Activated CD8-positive, alpha-beta memory T cell treated with anti-CD3 and anti-CD28 coated beads, Interleukin-2, amount 50 U/mL, for 48 hours (primary cell): ENCODE measurements at places on chromosomes 2 and 18.

- no peak for DNase-seq
Observed at GRCh38 chr2:46841621-46842020, 74.0 kb downstream of the MCFD2 start.

GRCh38 chr2:98927027-98927426, 9.0 kb downstream of the CRACDL start:
- no peak for DNase-seq

- DNase-seq, result no peak
Observed at GRCh38 chr2:8107621-8108378, 574.1 kb upstream of the ID2 start.

GRCh38 chr2:33008716-33009115, 62.0 kb downstream of the LTBP1 start:
- DNase-seq, result no peak

- DNase-seq, result no peak
Observed at GRCh38 chr2:202344178-202344577, 31.9 kb upstream of the BMPR2 start.

DNA sequence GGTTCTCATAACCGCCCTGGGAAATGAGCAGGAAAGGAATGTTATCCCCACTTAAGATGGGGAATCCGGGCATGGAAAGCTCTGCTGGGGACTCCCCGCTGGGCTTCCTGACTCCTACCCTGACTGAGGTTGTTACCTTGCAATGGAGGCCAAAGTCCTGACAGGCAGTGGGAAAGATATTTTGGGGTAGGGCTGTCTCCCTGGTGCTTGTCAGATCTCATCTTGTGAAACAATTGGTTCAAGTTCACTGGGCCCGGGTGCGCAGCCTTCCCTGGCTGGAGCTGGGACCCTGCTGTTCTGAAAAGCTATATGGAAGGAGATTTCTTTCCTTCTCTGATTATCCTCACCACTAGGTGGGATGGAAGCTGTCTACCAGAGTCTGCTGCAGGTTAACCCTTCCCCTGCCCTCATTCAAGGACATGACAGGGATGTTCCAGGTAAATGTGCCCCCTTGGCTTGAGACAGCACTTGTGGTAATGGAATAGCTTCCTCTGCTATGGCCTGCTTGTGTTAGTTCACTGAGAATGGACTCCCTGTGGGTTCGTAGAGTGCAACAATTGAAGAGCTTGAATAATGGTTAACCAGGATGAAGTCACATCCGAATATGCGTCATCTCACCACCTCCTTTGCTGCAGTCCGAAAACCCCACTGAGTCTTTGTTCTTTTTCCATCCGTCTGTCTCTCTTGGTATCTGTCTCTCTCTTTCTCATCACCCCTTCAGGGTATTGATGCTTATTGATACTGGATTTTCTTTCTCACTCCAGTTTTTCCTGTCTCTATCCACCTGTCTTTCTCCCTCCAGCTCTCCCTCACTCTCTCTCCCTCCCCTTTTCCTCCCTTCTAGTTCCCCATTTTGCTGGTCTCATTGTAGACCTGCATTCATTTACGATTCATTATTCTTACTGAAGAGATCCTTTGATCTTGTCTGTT, 67.8 kb upstream of the EPAS1 start:
- no peak for DNase-seq

- no peak for DNase-seq
Observed at GRCh38 chr2:156118753-156119416, 213.6 kb downstream of the NR4A2 start.

GRCh38 chr2:200640176-200640575, 54.4 kb downstream of the AOX1 start:
- DNase-seq, result no peak

DNA sequence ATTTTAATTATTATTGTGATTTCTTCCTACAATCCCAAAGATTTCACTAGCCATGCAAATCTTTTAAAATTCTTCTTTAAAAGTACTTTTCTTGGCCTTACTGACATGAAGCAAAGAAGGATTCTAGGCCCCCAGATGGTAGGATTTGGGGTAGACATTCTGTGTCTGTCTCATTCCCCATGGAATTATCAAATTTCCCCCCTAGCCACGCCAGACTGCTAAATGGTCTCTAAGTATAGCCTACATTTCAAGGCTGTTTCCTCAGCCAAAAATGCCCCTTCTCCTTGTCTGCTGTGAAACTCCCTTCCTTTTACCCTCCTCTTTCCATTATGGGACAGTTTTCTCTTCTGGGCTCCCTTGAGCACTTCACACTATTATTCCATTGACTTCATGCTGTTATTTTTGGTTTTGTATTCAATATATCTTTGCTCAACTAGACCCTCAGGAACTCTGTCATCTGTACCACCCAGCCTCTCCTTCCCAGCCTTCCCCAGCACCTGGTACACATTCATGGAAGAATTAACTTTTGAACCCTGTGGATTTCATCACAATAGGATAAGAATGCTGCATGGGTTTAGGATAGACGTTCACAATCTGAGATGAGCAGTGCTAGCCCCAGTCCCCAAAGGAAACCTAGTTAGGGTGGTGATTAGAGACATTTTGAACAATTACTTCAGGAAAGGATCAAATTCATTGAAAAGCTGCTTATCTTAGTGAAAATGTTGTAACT, 21.5 kb upstream of the CYP1B1 start:
- no peak for DNase-seq

DNA sequence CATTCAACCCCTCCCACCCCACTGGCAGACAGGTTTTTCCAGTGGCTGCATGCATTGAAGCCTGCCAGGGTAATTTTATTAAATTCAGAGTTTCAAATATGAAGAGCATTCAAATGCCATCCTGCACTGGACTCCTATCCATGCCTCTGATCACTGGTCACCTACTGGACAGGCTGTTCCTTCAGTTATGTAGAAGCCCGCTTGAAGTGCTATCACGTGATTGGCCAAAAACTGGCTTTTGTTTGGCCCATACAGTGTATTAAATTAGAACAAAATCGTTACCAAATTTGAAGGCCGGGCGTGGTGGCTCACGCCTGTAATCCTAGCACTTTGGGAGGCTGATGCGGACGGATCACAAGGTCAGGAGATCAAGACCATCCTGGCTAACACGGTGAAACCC, 464.1 kb downstream of the TSN start:
- no peak for DNase-seq

DNA sequence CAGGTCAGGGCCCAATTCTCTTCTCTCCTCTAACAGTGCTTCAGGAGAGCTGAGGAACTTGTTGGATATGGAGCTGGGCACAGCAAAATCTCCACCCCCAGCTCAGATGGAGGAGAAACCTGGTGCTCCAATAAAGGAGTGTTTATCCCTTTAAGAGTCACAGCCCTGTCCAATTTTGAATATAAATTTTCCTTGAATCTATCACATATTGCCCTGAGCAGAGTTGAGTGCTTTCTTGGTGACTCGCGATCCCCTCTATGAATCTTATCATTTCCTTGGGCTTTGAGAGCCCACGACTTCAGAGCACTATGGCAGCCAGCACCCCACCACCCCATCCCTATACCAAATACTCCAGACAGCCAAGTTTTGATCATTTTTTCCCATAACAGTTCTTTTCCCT, 34.4 kb upstream of the SMAD7 start:
- DNase-seq, result no peak

- DNase-seq, result no peak
Observed at GRCh38 chr2:88443353-88443938, 9.0 kb downstream of the FOXI3 start.

DNA sequence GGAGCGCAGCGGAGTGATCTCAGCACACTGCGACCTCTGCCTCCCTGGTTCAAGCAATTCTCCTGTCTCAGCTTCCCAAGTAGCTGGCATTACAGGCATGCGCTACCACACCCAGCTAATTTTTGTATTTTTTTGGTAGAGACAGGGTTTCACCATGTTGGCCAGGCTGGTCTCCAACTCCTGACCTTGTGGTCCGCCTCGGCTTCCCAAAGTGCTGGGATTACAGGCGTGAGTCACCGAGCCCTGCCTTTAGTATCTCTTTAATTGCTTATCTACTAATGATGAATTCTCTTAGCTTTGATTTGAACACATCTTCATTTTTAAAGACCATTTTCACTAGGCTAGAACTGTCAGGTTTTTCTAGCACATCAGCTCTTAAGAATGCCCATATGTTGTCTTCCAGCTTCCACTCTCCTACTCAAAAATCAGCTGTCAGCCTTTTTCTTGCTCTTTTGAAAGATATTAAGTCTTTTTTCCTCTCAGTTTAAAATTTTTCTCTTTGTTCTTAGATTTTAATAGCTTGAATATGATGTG, 16.1 kb upstream of the MFSD2B start:
- DNase-seq, result no peak

GRCh38 chr2:27076323-27076722, 2.1 kb upstream of the EMILIN1 start:
- DNase-seq, result no peak

- no peak for DNase-seq
Observed at GRCh38 chr2:31241625-31242270, 7.8 kb downstream of the EHD3 start.

GRCh38 chr2:48519593-48519992, 10.4 kb upstream of the STON1 start:
- no peak for DNase-seq

- DNase-seq, result no peak
Observed at GRCh38 chr2:42706836-42707235, 57.1 kb downstream of the OXER1 start.

DNA sequence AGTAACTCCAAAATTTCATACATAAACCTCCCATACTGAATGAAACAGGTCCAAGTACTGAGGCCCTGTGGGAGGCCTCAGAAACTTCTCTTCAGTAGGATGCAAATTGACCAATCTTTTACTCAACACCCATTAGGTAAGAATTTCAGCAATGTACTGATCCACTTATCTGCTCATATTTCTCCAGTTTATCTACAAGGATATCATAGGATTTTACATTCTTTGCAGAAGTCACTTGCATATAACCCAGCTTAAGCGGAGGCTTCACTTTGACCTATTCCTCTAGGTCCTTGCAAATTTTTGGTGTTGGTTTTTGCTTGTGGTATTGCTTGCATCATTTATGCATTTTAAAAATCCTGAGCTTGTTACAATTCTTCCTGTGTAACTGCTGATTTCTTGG, 28.8 kb upstream of the SLC3A1 start:
- no peak for DNase-seq

GRCh38 chr2:189492451-189492850, 51.2 kb downstream of the WDR75 start:
- no peak for DNase-seq

DNA sequence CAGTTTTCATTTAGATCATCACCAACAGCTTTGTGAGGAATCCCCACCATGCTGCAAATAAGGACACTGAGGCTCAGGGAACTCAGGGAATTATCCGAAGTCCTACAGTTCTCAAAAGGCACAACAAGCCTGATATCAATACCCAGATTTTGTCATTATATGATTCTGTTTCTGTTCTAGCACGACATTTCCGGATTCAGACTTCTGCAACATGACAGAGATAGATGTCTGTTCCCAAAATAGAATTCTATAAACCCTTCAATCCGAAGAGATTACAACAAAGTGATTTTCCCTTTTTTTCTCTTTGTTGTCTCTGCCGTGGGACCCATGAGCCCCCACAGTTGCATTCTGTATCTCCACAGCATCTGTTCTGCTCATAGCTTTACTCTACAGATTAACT, 72.0 kb downstream of the DOCK10 start:
- no peak for DNase-seq

GRCh38 chr18:78776151-78776550, 203.5 kb upstream of the SALL3 start:
- DNase-seq, result no peak

DNA sequence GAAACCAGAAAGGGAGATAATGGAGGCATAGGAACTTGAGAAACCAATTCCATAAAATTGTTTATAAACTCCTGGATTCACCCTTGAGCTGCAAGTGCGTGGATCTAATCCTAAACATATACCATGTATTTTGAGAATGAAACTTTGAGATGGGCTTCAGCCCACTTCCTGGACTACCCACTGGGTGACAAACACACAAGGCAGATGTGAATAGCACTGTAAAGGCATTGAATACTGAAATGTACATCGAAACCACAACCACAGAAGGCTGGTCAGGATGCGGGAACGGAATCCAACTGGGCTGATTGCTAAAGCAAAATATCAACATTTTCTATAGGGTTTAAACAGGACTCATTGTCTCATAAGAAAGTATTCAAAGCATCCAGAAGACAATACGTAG, 228.5 kb upstream of the ZEB2 start:
- DNase-seq, result no peak

GRCh38 chr2:45496869-45497268, 114.2 kb downstream of the SRBD1 start:
- no peak for DNase-seq

- no peak for DNase-seq
Observed at GRCh38 chr2:53202063-53202462, 565.5 kb upstream of the CHAC2 start.

DNA sequence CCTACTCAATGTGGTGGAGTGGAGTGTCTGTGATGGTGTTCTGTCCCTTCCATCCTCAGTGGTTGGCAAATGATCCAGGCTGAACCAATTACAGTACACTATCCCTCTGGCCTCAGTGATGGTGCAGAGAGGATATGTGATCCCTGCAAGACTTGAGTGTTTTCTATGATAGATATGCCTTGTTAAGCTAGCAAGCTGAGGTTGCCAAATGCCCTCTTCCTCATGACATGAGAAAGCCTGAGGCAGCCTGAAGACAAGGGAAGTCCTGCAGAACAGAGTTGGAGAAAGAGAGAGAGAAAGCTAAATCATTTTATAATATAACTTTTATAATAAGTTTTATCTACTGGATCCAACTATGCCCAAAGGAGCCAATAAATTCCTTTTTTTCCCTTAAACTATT, 41.6 kb upstream of the GORASP2 start:
- DNase-seq, result no peak

- no peak for DNase-seq
Observed at GRCh38 chr2:1868683-1869141, 124.4 kb upstream of the PXDN start.

- DNase-seq, result no peak
Observed at GRCh38 chr2:178512484-178512883, 32.2 kb downstream of the PLEKHA3 start.

DNA sequence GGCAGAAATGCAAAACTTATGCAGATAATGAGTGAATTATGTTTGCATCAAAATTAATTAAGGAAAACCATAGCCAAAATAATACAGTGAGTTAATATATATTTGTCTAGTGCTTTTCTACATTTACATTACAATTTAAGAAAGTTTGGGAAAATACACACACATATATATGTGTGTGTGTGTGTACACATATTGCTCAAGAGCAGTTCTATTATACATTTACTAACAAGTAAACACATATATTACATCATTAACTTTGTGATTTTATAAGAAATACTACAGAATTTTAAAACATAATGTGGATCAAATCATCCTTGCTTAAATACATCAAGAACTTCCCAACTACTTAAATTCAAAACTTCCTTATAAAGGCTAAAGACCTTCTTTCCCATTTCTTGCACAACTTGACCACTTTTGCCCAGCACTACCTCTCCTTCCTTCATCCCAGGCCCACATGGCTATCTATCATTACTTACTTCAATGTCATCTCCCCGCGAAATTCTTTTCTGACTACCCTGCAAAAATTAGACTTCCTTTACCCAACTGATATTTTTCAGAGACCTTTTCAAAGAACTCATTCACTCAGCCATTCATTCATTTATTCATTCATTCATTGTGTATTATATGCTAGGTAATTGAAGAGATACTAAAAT, 68.4 kb downstream of the COL5A2 start:
- no peak for DNase-seq

- DNase-seq, result no peak
Observed at GRCh38 chr2:235698028-235698427, 204.2 kb downstream of the AGAP1 start.

GRCh38 chr2:239229545-239230279, 171.1 kb downstream of the HDAC4 start:
- DNase-seq, result peak; percentile 41

GRCh38 chr18:60044290-60045006, 144.7 kb downstream of the PMAIP1 start:
- no peak for DNase-seq
